Activated naive CD4-positive, alpha-beta T cell (primary cell): ENCODE measurements at places on chromosomes 12 and 14.

- no peak for DNase-seq
These were observed 201.7 kb downstream of the EXOC5 start for GRCh38 chr14:57066887-57067513.

GRCh38 chr14:89201645-89202044, 215.4 kb downstream of the FOXN3 start:
- no peak for DNase-seq

GRCh38 chr12:89156862-89157262, 195.4 kb downstream of the DUSP6 start:
- no peak for DNase-seq

- DNase-seq, result no peak
These were observed 130.8 kb upstream of the FLRT2 start for GRCh38 chr14:85399186-85399585.

GRCh38 chr12:45336762-45337596, 121.1 kb downstream of the ANO6 start:
- DNase-seq, result no peak

GRCh38 chr14:58732387-58732786, 94.6 kb downstream of the DACT1 start:
- no peak for DNase-seq

DNA sequence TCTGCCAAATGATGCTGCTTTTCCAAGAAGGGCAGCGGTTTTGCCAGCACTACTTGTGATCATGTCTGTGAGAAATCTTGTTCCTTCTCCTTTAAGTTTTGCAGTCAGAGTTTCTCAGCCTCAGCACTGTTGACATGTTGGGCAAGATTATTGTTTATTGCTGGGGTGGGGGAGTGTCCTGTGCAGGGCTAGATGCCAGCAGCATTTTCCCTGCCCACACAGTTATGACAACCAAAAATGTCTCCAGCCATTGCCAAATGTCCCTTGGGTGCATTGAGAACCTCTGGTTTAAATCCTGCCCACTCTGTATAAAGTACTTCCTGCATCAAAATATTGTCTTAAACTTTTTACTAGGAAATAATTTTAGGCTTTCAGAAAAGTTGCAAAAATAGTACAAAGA, 20.0 kb downstream of the TMEM132C start:
- DNase-seq, result no peak

- no peak for DNase-seq
These were observed 117.8 kb upstream of the LHX5 start for GRCh38 chr12:113589437-113589836.
